Tongue (tissue), 3 donors: ENCODE measurements at places on chromosomes 6 and 20. TPM values are rescaled to one million over a fixed set of nuclear protein-coding genes. Genes with fewer than 3 reads are reported as not detected.

Gene WFDC8
- not detected for total RNA-seq

Gene C20orf144
- total RNA-seq = not detected

Gene AGER
- 4.8 TPM for total RNA-seq

Gene HEY2
- 2.4 TPM for total RNA-seq

Gene NRSN2
- 6.3 TPM for total RNA-seq

Gene SLC22A23
- total RNA-seq = 13.7 TPM

Gene APOBEC2
- 552 TPM for total RNA-seq

Gene PLG
- not detected for total RNA-seq

Gene CPXM1
- total RNA-seq = 32.1 TPM

Gene FRK
- 2.7 TPM for total RNA-seq

Gene BPIFA2
- total RNA-seq = not detected

Gene EEF1A2
- total RNA-seq = 858 TPM

DNA sequence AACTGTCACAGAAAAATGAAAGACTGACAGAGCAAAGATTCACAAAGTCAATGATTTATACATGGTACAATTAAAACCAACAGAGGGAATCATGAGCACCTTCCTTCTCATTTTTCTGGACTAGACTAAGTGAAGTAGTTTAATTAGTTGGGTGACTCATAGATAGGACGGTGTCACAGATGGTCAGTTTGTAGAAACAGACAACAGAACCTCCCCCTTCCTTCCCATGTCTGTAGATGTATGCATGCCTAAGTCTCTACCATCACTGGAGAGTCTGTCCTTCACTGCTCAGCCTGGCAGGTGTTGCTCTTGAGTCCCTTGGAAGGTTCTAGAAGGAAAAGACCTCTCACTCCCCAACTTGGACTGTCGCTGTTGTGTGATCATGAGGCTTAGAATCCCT is 75.4 kb upstream of the EEF1E1 start:
- no peak for DNase-seq

DNA sequence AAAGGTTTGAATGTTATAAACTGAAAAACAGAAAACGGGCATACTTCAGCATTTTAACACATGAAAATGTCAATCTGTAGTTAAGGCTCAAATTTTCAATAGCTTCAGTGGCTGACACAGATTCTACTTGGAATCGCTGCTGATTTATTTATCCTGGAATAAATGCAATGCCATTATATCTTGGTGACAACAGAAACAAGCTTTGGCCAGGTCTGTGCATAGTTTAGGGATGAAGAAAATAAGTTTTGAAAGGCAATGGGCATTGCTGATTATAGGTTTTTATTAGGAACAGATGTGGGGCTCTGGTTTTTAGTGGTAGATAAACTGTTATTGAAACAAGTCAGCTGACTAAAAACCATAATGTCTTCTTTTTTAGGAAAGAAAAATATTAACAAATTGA is 96.8 kb upstream of the SOX4 start:
- no peak for DNase-seq

GRCh38 chr6:71675386-71675785 is 211.0 kb upstream of the RIMS1 start:
- no peak for DNase-seq

GRCh38 chr6:17964633-17965032 is 22.8 kb downstream of the KIF13A start:
- DNase-seq = no peak

DNA sequence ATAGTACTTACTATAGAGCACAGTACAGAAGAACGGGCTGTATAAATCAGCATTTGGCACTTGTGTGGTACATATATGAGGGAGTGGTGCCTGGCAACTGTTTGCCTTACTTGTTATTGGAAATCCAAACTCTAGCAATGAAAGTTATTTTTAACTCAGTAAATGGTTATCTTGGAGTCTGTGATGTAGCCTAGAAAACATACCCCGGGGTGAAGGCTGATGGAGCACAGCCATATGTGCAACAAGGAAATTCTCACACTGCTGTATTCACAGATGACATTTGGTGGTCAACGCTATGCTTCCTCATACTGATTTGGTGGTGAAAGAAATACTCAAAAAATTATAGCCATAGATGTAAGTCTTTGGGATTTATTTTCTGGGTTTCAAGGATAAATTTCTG is 807.5 kb upstream of the FLRT3 start:
- no peak for DNase-seq

DNA sequence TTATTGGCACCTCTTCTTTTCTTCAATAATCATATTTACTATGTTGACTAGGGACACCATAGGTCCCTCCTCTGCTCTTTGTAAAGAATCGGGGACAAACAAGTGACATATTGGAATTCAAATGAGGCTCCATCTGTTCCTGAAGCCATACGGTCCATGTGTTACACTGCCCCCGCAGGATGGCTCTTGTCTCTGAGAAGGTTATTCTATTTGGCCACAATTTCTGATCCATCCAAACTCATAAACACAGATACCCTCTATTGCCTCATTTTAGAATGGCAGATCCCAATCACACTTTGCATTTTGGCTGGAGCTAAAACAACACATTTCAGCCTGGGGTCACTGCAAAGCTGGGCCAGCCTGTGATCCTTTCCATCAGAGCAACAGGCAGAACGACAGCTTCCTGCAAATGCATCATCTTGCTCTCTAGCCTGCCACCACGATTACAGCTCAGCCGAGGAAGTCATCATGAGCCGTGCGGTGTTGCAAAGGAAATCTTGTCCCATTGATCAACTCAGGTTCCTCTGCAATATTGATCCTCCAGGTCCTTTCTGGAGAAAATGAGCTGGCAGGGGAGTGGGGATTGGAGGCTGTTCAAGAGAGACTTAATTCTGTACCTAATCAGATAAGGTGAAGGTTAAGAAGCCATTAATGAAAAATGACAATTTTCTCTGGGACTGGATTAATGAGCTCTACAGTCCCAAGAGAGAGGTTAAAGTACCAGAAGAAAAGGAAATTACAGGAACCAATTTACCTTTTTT is 73.1 kb downstream of the AGPAT4 start:
- no peak for DNase-seq

DNA sequence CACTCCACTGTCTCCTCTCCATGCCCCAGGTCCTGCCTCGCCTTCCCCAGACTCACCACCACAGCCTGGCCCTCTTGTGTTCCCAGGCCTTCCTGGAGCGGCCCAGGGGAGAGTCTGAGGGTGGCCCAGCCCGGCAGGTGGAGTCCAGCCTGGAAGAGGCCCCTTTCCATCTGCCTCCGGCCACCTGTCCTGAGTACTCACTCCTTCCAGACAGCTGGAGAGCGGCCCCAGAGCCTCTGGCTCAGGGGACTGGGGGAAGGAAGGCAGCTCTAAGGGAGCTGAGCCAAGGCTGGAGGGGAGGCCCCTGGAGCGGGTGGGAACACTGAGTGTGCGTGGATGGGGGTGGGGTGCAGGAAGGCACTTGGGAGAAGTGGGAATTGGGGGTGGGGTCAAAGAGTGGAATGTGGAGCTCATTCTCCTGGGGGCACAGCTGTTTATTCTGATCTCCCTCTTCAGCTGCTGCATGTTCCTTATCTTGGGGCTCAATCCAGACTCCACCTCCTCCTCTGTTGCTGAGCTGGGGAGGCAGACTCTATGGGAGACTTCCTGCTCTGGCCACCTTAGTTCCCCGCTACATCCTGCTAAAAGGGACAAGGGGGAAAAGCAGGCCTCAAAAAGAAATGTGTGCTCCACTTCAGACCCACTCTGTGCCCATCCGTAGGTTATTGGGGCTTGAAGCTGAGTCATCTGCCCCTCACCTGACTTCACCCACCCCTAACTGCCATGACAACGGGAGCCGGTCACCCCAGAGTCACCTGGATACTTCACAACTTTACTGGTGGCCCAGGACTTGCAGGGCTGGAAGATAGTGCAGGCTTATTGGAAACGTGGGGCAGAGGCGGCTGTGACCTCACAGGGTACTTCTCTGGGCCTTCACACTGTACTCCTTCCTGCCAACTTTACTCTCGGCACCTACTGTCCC is 19.5 kb upstream of the TAF8 start:
- peak; percentile 97 for DNase-seq

DNA sequence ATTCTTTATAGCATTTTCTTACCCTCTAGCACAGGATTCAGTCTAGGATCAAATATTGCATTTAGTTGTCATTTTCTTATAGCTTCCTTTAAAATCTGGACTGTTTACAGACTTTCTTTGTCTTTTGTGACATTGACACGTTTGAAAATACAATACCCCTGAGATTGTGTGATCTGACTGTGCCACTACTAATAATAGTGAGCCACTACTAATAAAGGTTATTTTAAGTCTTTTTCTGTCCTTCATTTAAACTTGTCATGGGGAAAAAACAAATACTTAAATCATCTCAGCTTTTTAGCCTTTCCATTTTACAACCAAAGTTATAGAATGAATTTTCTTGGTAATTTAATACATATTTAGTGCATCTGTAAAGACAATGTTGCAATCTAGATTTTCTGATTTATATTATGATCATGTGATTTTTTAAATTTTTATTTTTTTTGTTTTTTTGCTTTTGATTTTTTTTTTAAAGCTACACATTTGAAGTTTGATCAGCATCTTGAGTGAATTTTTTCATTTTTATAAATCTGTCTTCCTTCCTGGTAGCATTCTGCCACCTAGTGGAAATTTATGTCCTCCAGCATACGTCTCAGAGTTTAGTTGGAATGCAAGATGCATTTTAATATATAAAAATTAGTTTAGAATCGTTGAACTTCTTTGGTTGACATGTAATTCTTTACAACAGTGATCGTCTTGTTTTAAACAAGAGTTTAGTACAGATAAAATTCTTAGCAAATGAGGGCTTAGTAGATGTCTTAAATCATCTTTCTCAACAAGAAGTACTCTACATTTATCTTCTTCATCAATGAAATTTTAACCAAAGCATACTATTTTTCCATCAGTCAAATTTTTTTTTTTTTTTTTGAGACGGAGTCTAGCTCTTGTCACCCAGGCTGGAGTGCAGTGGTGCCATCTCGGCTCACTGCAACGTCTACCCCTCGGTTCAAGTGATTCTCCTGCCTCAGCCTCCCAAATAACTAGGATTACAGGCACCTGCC is 119.4 kb downstream of the NCOA3 start:
- peak; percentile 81 for DNase-seq

DNA sequence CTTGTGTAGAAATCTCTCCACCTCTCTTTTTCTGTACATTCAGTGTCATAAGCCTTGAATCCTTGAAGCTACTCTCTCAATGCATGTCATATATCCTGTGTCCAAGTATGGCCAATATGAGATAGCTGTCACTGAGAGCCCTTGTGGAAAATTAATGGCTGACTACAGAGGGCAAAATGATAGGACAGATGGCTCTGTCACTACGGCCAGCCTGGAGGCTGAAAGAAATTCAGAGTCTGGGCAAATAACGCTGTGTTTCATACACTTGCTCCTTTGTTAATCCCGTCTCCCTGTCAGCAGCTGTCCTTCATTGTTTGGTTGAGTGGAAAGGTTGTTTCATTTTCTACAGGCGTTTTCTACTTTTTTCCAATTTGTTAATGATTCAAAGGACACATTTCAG is 70.4 kb upstream of the VGLL2 start:
- DNase-seq = peak; percentile 73

DNA sequence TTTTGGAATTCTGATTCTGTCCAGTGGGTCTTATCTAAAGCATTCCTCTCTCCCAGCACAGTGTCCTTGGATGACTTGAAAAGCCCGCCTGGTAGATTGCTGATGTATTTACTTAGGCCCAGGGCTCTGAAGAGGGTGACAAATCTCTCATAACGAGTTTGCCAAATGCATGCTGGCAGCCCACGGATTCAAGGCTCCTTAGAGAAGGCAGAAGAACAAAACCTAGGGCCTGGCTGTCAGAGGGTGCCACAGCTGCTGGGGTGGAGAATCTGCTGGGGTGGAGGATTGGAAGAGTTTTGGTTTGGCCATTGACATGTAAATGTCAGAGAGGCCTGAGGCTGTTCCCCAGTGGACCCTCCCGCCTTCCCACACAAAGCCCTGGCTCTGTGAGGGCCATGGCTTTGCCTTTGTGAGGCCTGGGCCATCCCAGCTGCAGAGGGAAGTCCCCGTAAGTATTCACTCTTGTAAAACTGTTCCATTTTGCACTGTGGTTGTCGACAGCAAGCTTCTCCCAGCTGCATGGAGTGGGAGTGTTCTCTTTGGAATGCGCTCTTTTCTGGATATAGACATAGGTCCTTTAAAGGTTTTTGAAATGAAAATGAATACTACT is 50.3 kb downstream of the ANKRD6 start:
- peak; percentile 14 for DNase-seq

DNA sequence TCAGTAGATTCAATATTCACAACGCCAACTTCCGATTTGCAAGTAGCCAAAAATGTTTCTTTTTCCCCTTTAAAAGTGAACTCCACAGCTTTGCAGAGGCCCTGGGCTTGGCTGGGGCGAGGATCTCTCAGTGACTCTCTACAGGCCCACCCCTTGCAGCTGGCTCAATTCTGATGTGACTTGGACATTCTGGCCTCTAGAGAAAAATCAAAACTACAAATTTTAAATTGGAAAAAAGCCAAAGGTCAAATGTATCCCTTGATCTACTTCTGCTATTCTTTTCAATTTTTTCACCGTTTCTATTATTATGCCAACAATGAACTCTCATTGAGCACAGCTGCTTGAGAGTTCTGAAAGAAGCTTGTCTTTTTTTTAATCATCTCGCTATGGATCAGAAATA is 245.9 kb upstream of the HS3ST5 start:
- peak; percentile 28 for DNase-seq

GRCh38 chr6:80969439-80969838 is 783.0 kb downstream of the TENT5A start:
- no peak for DNase-seq
